CD8-positive, alpha-beta T cell (primary cell): ENCODE measurements at places on chromosomes 5 and 9.

DNA sequence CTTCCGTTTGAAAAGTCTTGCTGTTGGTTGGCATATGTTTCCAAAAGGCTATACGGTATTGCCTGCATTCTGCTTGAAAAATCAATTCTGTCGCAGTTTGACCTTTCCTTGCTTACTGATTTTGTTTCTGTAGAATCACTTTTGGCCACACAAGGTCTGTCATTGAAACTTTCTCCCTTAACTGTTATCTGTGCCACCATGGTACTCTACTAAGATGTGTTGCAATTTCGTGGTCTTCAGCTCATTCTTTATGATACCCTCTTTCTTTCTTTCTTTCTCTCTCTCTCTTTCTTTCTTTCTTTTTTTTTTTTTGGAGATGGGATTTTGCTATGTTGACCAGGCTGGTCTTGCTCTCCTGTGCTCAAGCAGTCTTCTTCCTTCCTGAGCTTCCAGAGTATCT lies 4.5 kb downstream of the OSTF1 start:
- DNase-seq: no peak

- DNase-seq: no peak
These were observed 67.1 kb upstream of the SLC1A1 start for GRCh38 chr9:4423207-4423610.

DNA sequence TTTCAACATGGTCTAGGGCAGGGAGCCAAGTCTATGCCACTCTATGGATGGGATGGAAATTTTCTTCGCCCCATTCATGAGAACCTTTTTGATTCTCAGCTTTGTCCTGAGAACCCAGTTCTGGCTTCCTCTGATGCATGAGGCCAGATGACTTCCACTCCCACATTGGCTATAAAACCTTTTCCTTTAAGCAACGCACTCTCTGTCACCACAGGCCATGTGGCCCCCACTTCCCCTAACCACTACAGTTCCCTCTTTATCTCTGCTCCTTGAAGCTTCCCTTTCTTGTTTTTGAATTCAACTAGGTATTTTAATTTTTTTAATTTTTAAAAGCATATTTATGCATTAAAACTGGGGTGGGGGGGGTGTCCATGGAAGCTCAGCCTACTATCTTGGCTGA lies 401.3 kb downstream of the ENC1 start:
- DNase-seq: no peak

- no peak for DNase-seq
These were observed 24.1 kb downstream of the CDK5RAP2 start for GRCh38 chr9:120555839-120556238.

- no peak for DNase-seq
These were observed 79.6 kb upstream of the FREM1 start for GRCh38 chr9:14989811-14990210.

DNA sequence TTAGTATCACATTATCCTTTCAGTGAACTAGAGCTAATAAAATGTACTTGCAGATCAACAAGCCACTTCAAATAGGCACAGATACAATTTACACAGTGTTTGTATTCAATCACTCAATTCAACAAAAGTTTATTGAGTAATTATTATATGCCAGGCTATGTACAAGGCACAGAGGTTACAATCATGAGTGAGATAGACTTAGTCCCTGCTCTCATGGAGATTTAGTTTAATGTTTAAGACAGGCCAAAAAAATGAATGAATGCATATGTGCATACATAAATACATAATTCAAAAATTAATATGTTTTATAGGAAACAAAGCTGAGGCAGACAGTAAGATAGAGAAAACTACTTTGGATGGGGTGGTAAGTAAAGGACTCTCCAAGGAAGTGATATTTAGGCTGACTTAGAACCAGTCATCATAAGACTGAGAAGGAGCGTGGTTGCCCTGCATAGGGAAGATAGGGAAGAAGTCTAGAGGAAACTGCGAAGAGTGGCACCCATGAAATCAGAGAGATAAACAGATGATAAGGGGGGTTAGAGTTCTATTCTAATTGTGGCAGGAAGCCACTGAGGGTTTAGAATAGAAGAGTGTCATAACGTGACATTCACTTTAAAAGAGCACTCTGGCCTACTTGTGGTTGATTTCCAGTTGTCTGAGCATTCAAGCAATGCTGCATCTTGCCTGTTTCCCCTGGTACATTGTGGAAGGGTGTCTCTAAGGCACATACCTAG lies 49.7 kb upstream of the GRAMD2B start:
- peak; percentile 56 for DNase-seq

GRCh38 chr5:107325866-107326265 lies 344.9 kb downstream of the EFNA5 start:
- no peak for DNase-seq

DNA sequence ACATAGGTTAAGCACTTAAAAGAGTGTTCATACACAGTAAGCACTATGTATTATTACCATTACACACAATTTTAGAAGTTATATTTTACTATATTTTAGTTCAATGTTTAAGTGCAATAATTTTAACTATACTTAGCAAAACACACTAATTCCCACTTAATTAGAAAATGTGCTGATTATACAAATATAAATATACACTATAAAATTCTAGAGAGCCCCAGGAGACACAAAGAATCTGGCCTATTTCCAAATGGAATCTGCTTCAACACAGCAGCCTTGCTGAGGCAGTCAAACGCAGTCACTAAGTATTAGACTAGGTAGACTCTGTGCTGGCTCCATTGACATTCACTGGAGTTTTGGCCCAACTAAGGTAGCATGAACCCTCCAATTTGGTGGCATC lies 160.9 kb downstream of the CETN3 start:
- DNase-seq: no peak

- DNase-seq: no peak
These were observed 9.5 kb downstream of the NPM1 start for GRCh38 chr5:171397190-171397589.

DNA sequence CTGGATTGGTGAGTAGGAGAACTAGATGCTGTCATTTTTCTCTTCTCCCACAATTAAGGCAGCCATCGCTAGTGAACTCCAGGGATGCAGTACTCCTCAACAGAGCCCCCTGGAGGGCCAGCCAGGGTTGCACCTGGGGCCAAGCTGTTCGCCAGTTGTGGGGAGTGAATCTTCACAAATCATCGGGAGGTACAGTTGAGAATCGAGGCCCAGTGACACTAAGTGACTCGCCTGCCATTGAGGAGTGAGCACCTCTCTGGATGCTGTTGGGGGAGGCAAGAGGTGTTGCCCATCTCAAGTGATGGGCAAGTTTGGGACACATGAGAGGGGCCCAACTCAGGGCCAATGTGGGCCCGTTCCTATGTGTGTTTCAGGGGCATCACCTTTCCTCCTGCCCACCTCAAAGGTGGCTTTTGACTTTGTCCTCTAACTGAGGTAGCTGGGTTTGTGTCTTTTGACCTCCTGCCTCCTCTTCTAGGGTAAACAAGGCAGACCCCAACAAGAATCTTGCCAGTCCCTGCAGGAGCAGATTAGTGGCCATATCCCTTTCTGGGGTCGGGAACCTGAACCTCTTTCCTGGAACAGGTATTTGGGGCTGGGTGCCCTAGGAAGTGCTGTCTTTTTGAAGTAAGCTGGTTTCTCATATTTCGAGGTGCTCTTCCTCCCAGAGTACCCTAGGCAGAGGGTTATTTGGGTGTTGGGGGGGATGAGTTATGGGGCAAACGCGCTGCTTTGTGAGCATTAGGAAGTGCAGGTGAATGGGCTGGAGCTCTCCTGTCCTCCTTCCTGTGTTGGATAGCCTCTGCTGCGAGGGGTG lies 181.2 kb downstream of the MACROH2A1 start:
- no peak for DNase-seq

DNA sequence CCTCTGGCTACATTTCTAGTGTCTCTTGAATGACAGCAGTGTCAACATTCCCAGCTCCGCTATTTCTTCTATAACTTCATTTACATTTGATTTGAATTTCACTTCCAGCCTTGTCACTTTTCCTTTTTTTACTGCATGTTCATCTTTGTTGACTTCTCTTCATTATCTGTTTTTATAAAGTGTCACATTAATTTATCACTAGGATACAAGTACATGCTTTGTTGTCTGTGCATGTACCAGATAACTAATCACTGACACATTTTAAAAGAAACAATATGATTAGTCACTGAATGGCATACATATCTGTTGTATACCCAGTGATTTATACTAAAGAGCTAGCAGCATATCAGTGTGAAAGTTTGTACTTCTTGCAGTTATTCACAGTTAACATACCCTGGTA lies 29.1 kb downstream of the ARSK start:
- no peak for DNase-seq

DNA sequence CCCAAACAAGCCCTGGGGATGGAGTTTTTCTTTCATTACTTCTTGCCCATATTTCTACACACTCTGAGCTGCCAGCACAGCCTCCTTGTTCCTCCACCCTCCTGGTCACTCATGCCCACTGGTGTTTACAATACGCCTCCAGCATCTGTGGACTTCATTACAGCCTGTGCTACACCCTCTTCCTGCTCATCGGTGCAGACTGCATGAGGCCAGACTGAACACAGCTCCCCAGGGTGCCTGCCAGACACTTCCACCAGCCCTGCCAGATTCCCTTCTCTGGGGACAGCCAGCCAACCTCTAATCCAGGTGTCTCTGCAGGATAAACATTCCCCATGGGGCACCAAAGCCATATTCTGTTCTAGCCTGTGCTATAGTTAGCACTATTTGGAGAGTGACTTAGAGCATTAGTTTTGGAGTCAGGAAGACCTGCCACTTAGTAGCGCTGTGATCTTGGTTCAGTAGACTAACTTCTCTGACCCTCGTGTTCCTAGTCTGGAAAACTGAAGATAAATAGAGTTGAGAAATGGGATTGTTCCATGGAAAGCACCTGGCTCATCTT lies 163.8 kb upstream of the KLF4 start:
- no peak for DNase-seq

- DNase-seq: no peak
These were observed 7.9 kb upstream of the MED27 start for GRCh38 chr9:132087438-132088030.

DNA sequence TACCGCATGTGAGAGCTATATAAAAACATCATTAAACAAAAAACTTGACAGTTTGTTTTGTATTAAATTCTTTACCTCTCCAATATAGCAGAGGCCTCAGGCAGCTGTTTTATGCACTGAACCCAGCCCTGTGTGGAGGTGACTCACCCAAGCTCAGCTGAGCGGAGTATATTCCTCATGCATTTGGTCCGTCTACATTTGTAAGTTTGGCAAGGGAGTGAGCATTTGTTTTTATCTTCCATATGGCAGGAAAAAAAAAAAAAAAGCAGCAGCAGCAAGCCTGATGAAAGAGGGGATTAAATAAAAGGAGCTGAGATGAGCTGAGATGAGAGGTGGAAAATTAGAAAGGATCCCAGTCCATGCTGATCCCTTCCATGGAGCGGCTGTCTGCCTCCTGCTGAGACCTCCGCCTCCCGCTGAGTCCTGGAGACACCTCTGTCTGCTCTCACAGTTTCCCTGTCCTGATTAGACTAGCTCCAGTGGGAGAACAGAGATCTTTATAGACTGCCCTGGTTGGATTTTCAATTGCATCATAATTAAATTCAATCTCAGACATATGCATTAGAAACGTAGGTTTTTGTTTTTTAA lies 112.0 kb upstream of the CTNND2 start:
- no peak for DNase-seq

GRCh38 chr5:132754111-132754510 lies 6.9 kb downstream of the CCNI2 start:
- no peak for DNase-seq

DNA sequence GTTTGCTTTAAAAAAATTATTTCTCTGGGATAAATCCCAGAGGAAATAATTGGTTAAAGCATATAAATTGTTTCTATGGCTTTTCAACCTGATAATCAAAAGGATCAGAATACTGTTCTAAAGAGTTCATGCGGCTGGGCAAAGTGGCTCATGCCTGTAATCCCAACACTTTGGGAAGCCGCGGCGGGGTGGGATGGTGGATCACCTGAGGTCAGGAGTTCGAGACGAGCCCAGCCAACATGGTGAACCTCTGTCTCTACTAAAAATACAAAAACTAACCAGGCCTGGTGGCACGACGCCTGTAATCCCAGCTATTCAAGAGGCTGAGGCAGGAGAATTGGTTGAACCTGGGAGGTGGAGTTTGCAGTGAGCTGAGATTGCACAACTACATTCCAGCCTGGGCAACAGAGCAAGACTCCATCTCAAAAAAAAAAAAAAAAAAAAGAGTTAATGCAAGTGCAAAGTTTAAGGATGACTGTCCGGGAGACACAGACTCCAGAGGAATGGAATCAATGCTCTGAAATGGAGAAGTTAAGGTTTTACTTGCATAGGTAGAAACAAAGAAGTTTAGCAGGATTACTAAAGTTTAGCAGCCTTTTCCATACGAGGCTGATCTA lies 16.6 kb upstream of the GRHPR start:
- DNase-seq: no peak

GRCh38 chr5:148939676-148940075 lies 113.3 kb downstream of the ADRB2 start:
- no peak for DNase-seq

- DNase-seq: no peak
These were observed 52.3 kb upstream of the JMY start for GRCh38 chr5:79183617-79184016.

- no peak for DNase-seq
These were observed 74.9 kb downstream of the CAMK4 start for GRCh38 chr5:111299067-111299481.

- no peak for DNase-seq
These were observed 545.3 kb upstream of the PTPRD start for GRCh38 chr9:11158063-11158462.

DNA sequence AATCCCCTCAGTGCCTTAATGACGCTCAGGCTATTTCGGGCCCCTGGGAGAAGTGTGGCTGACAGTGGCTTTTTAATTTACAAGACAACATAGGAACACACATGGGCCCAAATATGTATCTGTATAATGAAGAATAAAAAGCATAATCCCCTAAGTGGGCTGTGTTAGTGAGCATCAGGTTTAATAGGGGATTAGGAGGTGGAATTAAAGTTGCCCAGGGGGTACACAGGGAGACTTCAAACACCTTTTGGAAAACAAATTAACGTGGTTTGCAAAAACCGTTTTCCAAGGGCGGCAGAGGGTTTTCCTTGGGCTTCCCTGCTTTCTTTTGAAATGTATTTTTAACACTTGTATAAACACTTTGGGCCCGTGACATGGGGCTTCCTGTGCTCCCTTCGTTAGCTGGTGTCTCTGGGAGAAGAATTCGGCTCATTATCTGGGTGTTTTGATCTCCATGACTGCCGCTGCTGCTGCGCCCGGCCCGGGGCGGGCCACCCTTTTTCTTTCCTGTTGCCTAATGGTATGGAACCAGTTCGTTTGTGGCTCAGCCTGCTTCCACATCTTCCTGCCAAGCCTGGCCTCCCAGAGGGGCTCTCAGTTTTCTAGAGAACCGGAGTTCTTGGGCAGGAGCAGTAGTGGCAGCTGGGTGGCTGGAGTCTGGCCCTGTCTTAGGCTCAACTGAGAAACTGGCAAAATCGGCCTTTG lies 173.0 kb downstream of the MACROH2A1 start:
- no peak for DNase-seq

GRCh38 chr9:77438653-77439052 lies 209.5 kb downstream of the GNA14 start:
- DNase-seq: no peak

GRCh38 chr9:27340285-27340674 lies 43.3 kb upstream of the EQTN start:
- no peak for DNase-seq
